ENCODE measurements at places on chromosomes 1 and 21.

- no peak for DNase-seq
These were observed 27.9 kb downstream of the RERE start for GRCh38 chr1:8789314-8790214.

DNA sequence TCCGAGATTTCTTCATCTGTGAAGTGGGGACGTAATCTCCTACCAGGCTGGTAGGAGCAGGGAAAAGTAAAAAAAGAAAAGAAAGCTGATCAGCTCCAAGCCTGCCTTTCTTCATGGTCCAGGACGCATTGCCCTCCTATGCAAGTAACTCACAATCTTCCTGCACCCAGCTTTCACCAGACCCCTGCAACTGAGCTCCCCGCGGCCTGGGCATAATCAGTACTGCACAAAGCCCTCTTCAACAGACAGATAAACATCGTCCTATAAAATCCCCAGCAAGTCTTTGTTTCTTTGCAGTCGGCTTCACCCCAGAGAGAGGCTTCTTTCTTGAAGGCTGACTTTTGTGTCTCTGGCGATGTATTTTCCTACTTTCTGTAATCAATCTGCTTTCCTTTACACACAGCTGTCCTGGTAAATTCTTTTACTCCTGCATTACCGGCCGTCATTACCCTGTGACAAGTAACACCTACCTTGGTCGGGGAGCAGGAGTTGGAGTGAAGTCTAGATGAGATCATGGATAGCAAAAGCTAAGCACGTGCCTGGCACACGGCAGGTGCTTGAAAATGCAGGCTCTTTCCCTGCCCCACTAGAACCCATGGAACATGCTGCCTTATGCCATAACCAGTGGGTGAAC is 8.3 kb downstream of the PADI1 start:
- DNase-seq = no peak

DNA sequence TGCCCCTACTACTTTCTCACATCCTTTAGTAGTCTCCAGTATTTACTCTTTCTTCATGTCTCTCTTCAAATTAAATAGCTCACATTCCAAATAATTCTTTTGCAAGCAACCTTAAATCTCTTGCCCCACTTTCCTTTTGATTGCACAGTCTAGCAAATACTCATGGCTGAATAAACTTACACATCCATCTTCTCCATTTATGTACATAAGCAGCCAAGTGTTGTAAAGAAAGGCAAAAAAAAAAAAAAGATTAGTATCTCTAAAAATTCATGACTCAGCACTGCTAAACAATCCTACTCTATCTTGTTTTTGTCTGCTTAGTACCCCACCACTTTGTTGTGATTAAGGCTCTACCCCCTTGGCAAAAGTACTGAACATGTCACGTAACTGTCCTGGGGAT is 42.6 kb downstream of the F13B start:
- no peak for DNase-seq

- no peak for DNase-seq
These were observed 14.7 kb downstream of the GALNT2 start for GRCh38 chr1:230081751-230082150.

DNA sequence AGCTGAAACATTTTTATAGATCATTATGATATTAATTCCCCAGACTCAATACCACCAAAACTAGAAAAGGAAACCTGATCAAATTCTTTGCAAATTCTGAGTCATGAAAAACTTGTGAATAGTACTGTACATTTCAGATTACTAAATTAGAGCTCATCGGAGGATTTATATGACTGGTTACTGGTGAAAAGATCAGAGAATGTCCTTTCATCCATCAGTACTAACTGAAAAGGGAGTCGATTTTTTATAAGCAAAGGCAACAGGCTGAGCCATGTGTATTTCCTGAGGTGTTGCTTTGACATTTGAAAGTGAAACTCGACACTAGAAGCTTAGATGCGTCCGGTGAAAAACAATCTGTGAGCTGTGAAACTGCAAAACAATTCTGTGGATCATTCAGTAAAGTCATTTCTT is 155.7 kb downstream of the TNFSF18 start:
- DNase-seq = no peak

DNA sequence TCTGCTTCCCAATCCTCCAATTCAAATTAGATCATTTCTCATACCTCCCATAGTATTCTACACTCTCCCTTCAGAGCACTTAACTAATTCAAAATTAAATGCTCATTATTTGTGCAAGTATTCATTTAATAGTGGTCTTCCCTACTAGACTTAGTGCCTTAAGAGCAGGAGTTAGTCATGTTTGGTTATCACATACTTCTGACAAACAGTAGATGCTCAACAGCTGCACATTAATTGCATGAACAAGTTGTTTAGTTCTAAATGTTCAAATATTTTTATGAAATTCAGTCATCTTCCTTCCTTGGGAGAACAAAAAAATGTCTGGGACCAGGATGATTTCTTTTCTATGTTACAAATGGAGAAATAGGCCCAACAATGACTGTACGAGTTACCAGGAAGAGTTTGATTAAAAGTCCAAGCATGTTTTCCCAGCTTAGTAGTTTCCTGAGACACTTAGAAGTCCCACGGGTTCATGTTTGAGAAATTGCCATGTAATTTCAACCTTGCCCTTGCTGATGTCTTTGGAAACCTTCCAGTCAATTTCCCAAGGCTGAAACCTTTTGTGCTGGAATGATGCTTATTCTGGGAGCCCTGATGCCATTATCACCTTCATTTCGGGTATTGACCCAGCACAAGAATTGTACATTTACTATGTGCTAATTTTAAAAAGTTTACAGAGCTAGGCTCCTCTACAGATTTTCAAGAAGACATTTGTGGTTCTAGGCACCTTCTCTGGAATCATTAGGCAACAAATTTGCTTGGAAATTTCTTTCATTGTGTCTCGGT is 437.9 kb upstream of the PLXNA2 start:
- no peak for DNase-seq

GRCh38 chr1:161989786-161990185 is 33.9 kb downstream of the OLFML2B start:
- no peak for DNase-seq

DNA sequence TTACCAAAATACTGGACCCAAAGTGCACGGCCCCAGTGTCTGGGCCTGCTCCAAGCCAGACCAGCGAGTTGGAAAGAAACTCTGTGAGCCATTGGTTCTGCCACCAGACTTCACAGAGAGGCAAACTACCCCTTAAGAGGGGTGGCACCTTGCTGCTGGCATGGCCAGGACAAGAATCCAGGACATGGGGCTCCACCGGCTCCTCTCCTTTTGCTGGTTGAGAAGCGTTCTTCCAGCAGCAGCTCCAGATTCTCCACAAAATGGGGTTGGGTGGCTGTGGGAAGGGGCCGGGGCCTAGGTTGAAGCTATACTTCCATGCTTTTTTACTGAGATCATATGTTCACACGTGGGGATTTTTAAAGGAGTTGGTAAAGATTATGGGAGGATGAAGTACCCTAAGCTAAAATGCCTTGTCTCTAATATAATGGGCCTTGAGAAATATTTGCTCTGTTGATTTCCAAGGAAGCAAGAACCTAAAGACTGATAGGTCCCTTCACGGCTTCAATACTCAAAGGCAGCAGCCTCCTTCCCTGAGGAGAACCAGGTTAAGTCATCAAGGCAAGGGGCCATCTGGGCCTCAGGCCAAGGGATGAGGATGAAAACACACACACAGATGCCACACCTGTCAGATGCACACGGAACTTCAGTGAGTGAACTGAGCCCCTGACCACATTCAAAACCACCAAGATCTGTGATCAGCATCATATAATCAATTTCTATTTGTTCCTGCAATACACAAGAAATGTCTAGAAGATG is 3.1 kb downstream of the C1orf198 start:
- DNase-seq = no peak

DNA sequence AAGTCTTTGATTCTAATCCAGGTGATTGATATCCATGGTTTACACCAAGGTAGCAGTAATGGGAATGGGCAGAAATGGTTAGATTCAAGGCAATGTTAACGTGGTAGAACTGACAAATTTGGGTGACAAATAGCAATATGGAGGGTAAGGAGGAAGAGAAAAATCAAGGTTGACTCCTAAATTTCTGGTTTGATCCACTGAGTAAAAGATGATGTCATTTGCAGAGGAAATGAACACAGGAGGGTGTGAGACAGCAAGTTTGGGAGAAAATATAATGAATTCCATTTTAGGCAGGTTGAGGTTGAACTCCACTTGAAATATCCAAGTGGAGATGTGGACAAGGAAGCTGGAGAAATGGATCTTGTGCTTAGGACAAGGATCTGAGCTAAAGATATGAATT is 170.9 kb upstream of the CAMK1G start:
- DNase-seq = no peak

DNA sequence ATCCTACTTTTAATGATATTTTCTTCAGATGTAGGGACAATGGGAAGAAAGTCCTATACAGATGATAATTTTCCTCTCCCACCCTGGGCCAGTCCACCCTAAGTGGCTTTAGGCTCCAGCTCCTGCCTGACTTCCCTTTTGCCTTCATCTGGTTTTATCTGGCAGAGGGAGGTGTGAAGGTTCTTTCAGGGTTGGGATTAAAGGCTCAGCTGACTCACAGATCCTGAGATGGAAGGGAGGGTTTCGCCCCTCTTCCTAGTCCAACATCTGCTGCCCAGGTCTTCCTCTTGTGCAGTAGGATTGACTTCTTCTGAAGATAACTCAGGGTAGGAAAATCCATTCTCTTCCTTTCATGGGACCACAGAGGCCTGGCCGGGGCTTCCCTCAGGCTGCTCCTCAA is 362.4 kb upstream of the KAZN start:
- no peak for DNase-seq

DNA sequence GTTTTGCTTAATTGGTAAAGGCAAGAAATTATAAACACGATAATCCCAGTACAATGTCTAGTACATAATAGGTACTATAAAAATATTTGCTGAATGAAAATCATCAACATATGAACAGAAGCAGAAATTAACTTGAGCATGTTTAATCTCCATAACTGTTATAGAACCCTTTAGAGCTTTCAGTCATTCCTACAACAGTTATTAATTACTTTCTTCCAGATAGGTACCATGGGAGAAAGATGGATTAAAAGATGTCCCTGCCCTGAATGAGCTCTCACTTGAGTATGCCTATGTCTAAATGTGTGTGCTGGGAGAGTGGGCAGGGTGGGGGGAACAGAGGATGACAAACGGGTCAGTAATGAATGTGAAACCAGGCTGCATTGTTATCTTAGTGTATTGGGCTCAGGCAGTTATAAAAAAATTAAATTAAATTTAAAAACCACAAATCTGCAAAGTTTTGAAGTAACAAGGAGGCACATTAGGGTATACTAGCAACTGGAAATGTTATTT is 2.4 kb downstream of the EPS15 start:
- no peak for DNase-seq

- DNase-seq = no peak
These were observed 1.7 kb downstream of the TFF3 start for GRCh38 chr21:42313501-42313969.

GRCh38 chr21:42208036-42208435 is 10.9 kb upstream of the ABCG1 start:
- DNase-seq = no peak

DNA sequence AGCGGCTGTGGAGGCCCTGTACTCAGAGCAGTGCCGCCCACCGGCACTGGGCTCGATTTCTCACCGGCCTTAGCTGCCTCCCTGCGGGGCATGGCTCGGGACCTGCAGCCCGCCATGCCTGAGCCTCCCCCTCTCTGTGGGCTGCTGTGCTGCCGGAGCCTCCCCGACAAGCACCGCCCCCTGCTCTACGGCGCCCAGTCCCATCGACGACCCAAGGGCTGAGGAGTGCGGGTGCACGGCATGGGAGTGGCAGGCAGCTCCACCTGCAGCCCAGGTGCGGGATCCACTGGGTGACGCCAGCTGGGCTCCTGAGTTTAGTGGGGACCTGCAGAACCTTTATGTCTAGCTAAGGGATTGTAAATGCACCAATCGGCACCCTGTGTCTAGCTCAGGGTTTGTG is 5.2 kb upstream of the SOD1 start:
- no peak for DNase-seq

- DNase-seq = no peak
These were observed 24.4 kb upstream of the NDC1 start for GRCh38 chr1:53862507-53862906.

GRCh38 chr1:151346082-151346768 is 827 bp downstream of the RFX5 start:
- DNase-seq = no peak
